Stimulated activated CD8-positive, alpha-beta memory T cell treated with anti-CD3 and anti-CD28 coated beads, Interleukin-4, amount 100 ng/mL, for 4 hours (primary cell): ENCODE measurements at places on chromosomes 4 and X.

GRCh38 chrX:150574559-150575418, 6.4 kb downstream of the MTM1 start:
- DNase-seq = no peak

DNA sequence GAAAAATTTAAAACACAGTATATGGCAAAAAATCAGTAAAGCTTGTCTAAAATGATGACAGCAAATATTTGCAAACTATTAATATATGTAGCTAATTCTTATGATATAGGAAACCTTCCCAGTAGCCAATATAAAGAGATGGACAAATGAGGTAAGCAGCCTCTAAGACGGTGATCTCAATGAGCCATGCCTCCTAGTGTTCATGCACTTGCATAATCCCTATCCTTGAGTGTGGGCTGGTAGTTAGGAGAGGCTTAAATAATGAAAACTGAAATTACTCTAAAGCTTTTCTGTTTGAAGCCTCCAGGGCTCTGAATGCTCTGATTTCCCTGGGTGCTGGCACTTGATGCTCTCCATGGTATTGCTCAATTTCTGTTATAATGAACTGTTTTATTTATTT, 24.6 kb upstream of the ARMCX4 start:
- DNase-seq = no peak

- DNase-seq = no peak
Observed at GRCh38 chr4:82611527-82611926, 49.7 kb upstream of the TMEM150C start.

DNA sequence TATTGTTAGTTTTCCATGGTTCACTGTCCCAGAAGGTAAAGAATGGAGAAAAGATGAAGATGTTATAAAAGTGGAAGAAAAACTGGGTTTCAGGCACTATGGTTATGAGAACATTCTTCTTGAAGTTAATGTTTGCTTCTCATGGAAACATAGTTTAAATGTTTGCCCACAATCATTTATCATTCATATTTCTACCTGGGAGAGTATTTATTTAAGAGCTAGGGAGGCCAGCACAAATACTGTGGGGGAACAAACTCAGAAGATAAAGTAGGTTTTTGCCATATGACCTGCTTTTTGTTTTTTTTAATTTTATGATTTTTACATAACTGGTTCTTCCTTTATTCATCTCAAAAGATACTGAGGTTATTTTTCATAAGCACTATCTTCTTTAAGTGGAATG, 96.8 kb downstream of the GC start:
- no peak for DNase-seq

GRCh38 chr4:106793933-106794332, 242.2 kb downstream of the DKK2 start:
- DNase-seq = no peak

DNA sequence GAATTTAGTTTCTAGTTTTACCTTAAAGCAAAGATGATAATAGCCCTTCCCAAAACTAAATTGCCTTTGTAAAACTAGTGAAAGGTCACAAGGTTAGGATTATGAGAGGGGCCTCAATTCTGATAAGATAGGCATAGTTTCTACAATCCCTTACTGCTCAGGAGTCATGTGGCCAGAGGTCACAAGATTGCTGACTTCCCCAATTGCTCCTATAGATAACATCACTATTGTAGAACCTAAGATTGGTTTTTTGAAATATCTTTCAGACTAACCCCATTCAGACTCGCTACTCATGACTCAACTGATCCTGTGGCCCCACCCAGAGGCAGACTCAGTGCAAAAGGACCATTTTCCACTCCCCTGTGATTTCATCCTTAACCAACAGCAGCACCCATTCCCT, 70.3 kb downstream of the SCD5 start:
- DNase-seq = no peak

DNA sequence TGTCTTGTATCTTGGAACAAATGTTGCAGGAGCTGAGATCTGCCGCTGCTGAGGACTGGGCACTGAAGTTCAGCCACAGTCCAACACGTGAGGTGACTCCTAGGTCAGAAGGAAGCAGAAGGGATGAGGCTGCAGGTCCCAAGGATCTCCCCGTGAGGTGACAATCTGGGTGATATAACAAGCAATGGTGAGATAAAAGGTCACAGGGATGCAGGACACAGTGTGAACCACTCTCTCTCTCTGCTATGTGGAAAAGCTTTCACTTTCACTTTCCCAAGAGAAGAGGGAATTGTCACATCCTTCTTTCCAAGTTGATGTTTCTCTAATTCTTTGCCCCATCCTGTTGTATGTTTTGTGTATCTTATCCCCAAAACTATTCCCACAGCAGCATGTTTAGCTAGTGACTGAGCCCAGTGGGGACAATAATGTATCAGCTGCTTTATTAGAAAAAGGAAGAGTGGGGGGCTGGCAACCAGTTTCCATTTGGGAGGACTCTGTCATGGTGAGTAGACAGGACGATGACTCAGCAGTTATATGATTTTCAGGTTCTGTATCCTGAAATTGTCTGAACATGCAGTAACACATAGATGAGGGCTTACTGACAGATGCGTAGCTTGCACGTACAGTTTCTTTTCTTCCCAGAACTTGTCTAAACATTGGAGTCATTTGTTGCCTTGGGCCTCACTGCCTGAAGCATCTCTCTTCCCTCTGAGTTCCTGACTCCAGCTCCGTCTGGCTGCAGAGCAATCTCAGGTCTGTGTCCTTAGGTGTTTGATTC, 1415.8 kb upstream of the TENM3 start:
- no peak for DNase-seq

DNA sequence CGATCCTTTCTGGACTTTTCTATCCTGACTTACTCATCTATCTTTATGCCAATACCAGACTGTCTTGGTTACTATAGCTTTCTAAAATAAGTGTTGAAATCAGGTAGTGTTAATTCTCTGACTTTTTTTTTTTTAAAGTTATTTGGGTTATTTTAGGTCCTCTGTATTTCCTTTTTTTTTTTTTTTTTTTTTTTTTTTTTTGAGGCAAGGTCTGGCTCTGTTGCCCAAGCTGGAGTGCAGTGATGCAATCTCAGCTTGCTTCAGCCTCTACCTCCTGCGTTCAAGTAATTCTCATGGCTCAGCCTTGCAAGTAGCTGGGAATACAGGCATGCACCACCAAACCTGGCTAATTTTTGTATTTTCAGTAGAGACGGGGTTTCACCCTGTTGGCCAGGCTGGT, 2.8 kb upstream of the NELFA start:
- no peak for DNase-seq

DNA sequence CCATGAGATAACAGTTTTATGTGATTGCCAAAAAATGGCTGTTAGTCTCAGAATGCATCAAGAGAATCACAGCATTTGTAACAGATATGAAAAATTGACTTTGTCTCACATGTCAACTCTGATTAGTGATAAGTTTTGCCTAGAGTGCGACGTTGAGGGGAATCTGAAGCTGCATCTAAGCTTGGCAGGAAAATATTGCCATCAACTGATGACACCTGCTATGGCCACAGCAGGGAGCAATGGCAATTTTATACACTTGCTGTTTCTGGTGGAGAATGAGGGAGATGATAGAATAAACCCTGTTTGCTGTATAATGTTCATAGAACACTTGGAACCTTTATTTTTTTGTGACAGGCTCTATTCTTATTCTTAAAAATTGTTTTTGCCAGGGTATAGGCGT, 205.4 kb upstream of the GNPDA2 start:
- DNase-seq = no peak

GRCh38 chrX:139844884-139845283, 88.0 kb downstream of the ATP11C start:
- no peak for DNase-seq

- no peak for DNase-seq
Observed at GRCh38 chr4:107862658-107863057, 37.9 kb downstream of the SGMS2 start.

DNA sequence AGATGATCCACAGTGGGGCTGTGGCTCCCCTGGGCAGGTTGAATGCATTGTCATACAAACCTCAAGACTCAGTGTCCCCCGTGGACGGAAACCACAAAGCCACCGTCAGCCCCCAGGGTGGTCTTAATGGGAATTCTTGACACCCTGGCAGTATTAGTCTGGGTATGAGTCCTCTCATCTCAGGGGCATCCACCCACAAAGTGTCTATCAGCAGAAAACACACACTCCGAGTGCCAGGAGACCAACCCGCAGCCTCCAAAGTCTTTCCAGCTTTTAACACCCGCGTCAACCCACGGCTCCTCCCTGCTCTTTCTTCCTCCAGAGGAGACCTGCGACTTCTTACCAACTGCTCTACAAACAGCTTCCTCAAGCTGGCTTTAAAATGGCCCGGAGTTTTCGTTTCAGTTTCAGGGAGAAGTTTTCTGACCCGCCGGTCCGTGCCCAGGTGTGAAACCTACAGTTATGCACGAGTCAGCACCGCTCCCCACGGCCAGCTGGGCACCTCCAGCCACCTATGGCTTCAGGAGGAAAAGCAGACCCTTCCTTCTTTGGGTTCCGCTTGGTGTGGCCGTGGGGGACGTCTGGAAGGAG, 14.4 kb upstream of the ASMTL start:
- no peak for DNase-seq

GRCh38 chrX:154059729-154060245, 37.7 kb downstream of the MECP2 start:
- DNase-seq = no peak

DNA sequence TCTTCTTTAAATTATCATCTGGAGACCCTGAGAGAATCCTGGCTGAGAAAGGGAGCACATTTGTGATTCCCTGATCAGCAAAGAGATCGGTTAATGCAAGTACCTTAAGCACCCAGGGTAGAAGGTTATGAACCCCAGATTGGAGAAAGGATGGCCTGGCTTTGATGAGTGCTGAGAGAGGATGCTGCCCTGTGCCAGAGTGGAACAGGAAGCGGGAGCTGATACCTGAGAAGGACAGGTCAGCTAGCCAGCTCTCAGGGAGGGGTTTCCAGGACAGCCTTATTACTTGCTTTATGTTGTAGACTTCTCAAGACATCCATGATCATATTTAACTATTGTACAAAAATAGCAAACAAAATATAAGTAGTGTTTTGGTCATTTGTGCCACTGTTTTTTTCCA, 141.9 kb downstream of the GATB start:
- no peak for DNase-seq

DNA sequence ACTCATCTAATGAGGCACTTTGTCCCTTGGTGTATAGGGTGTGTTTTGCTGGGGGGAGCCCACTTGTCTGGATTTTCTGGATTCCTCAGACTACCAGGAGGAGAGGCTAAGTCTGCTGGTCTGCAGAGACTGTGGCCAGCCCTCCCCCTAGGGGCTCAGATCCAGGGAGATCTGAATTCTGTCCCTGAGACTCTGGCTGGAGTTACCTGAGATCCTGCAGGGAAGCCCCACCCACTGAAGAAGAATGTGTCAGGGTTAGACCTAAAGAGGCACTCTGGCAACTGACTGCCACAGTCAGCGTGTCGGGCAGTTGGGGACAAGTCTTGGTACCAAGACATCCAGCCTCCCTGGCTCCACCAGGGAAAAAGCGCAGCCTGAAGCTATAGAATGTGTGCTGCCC, 138.9 kb downstream of the DCAF12L2 start:
- DNase-seq = no peak

DNA sequence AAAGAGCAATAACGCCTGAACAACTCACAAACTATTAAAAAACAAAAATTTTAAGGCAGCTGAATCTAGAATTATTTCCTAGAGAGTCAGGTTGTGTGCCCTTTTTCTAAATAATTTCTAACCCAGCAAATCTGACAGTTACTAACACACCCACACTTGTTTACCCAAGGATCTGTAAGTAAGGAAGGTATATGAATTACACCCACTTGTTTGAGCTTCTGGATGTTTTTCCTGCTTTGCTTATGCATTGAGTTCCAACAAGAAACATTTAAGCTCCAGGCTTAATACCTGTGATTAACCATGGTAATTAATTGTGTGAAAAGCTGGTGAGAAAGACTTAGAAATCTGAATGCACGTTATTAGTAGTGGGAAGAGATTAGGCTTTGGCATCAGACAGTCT, 1.5 kb downstream of the NIPAL1 start:
- DNase-seq = no peak

DNA sequence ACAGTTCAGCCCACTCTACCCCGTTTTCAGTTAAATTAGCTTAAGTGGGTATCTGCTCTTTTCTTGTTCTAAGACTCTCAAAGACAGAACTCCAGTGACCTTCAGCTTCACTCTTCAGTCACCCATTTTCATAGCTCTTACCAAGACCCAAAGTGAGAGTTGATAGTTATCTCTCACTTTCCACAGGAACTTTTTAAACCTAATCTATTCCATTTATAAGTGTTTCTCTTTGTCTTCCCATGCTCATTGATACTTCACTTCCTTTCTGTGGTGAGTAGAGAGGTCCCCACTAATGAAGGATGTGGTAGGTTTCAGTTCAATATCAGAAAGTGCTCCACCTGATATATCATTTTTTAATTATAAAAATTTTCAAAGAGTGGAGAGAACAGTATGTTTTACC, 33.4 kb downstream of the COX18 start:
- DNase-seq = no peak

- no peak for DNase-seq
Observed at GRCh38 chr4:75733369-75733768, 9.0 kb downstream of the USO1 start.

DNA sequence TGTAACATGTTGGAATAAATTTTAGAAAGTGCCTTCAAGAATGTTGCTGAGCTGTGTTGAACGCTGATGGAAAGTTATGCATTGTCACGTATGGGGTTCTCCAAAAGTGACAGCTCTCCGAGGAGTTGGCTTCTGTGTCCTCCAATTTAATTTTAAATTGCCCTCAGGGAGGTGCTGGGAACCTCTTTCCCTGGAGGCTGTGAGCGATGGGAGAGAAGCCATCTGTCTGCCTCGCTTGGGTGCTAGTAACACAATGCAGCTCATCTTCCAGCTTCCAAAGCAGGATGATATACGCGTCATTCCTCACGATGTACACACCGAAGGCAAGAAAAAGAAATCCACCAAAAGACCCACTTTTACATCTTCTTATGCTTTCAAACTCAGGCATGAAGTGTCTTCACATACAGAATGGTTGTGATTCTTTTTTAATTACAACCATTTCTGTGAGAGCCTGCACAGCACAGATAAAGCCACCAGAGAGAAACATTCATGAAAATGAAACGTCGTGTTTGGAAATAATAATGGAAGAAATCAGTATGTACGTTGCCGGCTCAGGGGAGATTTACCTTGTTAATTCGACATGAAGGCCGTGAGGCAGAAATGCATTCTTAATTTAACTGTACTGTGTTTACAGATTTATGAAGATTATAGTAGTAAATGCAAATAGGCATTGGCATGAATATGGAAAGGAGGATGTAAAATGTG, 218.9 kb downstream of the ASMT start:
- DNase-seq = no peak

DNA sequence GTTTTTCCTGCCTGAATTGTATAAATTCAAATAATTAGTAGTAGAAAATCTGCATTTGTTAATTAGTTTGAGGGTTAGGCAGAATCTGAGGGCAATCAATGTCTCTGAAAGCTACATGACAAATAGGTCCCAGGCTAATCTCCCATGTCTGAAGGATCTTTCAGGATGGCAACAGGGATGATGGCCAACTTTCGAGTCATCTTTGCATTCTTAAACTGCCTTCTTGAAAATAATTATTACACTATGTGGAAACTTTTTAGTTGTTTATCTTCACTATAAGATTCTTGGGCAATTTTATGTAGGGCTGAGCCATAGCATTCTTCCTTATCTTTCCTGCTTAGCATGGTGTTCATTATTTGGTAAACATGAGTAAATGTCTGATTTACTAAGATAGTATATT, 490.3 kb upstream of the EPHA5 start:
- no peak for DNase-seq

- no peak for DNase-seq
Observed at GRCh38 chrX:37476571-37477170, 94.8 kb upstream of the LANCL3 start.
